ENCODE measurements at places on chromosomes 5 and 9.

GRCh38 chr5:73382401-73382740, 66.2 kb downstream of the FOXD1 start:
- no peak for DNase-seq

DNA sequence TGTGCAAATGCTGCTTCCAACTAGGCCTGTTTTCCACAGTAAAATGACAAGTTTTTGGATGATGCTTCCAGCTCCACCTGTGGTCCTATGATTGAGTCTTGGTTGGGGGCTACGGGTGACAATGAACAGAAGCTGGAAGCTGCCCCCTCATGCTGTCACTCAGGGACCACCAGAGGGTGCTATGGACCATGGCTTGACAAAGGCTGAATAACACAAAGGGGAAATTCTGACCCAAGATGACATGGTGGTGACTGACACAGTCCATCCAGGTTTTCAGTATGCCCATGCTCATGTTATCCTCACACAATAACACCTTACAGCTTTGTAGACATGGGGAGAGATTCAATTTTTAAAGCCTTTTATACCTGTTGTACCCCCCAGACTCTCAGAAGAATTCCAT, 23.9 kb upstream of the SAP30L start:
- no peak for DNase-seq

DNA sequence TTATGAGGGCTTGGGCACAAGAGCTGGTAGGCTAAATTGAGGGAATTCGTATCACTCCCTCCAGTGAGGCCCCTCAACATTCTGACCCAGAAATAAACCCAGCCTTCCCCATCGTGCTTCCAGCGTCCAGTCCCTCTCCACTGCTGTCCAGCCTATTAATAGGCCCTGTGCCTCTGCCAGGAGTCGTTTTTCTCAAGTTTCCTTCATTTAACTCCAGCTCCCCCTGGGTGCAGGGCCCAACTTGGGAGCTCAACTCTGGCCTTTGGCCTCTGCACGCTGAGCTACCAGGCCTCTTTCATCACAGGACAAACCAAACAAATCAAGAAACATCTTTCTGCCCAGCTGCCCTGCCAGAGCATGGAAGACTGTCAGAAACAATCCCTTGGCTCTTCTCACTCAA, 10.0 kb downstream of the HBEGF start:
- DNase-seq, result no peak

DNA sequence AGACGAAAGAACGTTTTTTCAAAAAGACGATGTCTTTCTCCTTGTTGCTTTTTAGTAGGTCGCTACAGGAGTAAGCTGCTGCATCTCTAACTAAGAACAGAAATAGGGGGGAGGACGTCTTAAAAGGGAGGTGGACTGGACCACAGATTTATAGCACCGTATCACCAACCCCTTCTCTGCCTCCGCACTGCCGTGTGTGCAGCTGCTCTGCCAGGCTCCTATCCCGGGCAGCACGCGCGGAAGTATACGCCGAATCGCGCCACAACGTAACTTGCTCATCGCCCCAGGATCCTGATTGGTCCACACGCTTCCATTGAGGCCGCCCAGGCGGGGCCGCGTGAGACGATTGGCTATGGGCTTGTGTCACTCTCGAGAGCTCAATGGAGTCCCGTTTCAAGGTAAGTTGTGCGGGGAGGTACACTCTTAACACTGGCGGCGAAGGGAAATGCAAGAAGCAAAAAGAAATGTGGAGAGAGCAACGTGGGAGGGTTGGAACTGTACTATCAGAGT, at the start of gene ELAVL2:
Gene ELAVL2 (minus strand): TSS at position 121 of the 510 bp plus-strand sequence. CDS start 64,006 bp downstream, outside the sequence.
- no peak for DNase-seq

GRCh38 chr5:74670396-74671038, 14.5 kb upstream of the HEXB start:
- DNase-seq, result no peak

DNA sequence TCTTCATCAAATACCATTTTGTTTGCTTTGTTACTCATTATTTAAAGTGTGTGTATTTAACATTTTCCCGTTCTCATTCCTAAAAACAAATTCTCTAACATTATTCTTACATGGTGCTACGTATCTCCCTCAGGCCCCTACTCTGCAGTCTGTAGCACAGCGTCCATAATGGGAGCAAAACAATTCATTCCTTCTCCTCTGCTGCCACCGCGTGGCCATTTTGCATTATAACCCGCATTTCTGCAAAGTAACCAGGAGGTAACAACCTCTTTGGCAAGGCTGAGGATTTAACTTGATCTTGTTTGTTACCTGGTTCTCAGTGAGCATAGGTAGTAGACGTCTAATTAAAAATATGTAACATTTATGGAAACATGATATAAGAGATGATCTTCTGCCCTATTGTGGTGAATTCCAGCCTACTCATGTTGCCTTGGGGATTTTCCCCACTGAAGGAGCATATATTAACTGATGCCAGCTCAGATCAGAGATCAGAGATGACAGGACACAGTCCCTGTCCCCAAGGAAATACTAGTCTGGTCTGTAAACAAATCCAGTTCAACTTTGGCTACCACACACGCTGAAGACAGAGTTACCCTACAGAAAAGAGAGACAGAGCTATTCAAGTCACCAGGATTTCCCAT, 10.5 kb downstream of the OR1K1 start:
- peak; percentile 55 for DNase-seq
